ENCODE measurements at places on chromosomes 7 and 10.

- no peak for DNase-seq
Measured at GRCh38 chr7:47654672-47655298, 72.9 kb upstream of the TNS3 start.

DNA sequence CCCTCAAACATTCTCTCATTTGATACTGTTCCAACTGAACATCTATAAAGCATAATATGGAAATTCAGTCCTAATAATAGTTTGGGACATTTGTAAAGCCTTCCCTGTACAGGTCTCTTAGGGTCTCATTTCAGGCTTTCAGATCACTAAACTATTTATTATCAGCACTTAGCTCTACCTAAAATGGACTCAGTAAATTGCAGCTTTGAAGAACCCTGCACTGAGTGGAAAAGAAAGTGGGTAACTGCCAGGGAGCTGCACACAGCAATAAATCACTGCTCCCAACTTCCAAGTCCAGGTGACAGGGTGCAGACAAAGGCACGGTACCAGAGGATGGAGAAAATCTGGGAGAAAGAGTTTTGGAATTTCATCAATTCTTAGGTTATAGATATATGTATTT is 164.9 kb upstream of the AOAH start:
- no peak for DNase-seq

- no peak for DNase-seq
Measured at GRCh38 chr10:9211228-9211627, 1156.7 kb downstream of the GATA3 start.

DNA sequence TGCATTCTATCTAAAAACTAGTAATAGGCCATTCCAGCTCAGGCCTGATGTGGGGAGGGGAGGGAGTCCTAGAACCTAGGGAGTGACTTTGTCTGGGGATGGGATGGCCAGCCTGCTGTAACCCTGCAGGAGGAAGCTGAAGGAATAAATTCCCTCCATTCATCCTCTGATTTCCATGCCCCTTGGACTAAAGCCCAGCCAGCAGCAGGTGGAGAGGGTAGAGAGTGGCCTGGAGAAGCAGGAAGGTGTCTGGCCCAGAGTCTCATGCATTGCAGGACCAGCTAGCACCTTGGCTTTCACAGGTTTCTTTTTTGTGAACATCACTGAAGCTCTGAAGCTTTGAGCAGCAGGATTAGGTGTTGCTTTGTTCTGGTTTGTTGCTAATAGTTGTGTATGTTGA is 32.8 kb upstream of the CDH23 start:
- no peak for DNase-seq

DNA sequence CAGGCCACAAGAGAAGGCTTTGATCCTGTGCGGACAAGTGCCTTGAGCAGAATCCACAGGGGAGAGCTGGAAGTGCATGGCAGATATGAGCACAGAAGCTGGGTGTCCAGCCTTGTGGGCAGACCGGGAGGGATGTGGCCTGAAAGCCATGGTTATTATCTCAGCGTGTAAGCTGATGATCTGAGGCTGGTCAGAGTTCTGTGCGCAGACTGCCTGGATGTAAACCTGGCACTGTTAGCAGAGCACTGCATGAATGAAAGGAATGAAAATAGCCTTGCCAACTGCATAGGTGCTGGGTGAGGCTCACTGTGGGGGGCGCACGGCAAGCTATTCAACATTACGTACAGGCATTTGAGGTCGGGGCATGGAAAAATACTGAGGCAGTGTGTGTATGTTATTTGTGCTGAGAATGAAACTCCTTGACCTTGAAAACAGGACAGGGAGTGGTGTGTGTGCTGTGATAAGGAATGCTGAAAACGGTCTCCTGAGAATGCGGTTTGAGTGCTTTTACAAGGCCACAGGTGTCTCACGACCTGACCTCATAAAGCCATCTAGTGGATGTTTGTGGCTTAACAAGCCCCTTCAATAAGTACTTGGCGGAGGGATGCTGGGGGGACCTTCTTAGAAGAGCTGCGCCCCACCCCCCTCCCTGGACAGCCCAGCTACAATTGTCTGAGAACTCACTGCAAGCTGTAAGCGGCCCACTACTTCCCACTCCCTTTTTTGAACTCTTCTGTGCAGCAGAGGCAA is 18.7 kb downstream of the AKR1C1 start:
- no peak for DNase-seq

DNA sequence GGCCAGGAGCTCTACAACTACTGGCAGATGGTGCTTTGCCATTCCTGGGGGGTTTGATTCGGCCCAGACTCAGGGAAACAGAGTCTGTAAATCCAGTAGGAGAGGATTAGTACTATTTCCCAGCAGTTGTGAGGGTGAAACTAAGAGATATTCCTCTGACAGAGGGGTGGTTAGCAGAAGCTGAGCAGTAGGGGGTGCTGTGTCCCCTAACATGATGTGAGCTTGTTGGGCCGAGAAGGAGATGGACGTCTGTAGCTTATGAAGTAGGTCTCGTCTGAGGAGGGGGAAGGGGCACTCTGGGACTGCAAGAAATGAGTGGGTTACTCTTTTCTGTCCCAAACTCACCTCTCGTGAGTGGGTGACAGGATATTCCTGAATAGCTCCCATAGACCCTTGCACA is 179.2 kb upstream of the MBL2 start:
- no peak for DNase-seq

DNA sequence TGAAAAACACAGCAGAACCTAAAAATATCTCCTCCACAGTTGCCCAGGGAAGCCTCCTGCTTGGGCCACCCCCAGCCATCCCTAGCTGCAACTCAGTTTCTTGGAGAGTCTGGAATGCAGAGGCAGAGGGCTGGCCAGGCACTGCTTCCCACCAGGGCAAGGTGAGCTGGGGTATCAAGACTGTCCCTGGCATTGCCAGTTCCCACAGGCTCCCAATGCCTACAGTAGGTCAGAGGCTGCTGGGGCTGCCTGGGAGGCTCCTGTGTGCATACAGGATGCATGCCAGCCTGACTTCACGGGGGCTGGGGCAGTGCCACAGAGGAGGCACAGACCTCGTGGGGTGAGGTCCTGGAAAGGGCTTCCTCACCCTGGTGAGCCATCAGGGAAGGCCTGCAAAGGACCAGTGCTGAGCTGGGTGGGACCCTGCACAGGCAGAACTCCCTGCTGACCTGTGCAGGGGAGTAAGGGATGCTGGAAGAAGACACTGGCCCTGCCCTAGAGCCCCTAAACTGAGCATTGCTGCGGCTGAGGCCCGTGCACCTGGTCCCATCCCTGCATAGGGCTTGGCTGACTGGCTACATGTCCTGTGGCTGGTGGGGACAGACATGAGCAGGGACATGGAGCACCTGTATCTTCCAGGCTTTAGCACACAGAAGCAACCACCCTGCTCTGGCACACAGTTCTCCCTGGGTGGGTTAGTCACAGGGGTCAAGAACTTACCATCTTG is 121.9 kb upstream of the RET start:
- DNase-seq, result peak; percentile 13

DNA sequence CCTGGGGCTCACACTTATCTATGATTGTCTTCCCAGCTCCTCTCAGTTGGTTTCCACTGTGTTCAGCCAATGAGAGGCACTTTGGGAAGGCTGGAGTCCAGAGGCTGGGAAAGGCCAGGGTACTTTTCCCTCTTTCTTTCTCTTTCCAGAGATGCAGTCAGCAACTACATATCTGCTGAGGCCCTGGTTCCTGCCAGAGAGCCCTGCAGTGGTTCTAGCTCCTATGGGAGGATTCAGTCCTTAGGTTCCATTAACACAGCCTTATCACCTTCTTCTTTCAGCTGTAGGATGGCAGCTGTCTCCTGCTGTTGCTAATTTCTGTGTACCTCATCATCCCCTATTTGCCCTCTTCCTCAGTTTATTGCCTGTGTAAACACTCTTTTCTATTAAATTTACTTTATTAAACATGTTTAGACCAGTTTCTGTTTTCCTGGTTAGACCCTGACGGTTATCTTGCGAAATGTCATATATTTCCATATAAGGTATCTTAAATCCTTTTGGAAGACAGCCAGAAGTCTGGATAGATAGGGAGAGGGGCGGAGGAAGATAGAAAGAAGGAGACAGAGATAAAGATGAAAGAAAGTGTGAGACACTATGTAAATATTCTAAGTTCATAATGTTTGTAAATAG is 100.3 kb downstream of the HGF start:
- DNase-seq, result no peak

- DNase-seq, result no peak
Measured at GRCh38 chr7:130112093-130112492, 41.8 kb downstream of the KLHDC10 start.

DNA sequence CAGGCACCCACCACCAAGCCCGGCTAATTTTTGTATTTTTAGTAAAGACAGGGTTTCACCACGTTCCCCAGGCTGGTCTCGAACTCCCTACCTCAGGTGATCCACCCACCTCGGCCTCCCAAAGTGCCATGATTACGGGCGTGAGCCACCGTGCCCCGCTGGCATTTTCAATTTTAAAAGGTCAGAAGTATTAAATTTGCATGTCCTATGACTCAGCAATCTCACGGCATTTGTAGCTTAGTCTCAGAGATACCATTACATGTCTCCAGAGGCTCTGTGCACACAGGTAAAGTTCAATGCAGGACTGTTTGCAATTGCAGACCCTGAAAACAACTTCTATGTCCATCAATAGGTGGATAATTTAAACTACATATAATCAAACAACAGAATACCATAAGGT is 99.2 kb downstream of the DLG5 start:
- DNase-seq, result no peak

DNA sequence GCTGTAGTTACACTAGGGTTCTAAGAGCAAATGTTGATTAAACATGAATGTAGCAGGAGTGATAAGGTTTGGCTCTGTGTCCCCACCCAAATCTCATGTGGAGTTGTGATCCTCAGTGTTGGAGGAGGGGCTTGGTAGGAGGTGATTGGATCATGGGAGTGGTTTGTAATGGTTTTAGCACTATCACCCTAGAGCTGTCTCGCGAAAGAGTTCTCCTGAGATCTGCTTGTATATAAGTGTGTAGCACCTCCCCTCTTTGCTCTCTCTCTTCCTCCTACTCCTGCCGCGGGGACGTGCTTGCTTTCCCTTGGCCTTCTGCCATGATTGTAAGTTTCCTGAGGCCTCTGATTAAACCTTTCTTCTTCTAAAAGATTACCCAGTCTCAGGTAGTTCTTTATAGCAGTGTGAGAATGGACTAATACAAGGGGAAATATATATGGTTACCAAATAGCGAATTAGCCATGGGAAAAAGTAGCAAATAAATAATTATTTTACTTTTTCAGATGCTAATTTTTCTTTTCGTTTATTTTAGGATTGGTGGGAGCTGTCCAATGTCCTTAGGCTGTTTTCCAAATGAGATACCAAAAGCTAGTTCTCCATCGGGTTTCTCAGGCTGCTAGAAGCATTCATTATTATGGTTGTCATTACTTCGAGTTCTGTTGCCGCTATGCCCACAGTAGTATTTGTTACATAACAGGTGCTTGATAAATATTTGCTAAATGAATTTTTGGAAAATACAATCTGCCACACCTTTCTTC is 58.7 kb downstream of the PTEN start:
- no peak for DNase-seq

DNA sequence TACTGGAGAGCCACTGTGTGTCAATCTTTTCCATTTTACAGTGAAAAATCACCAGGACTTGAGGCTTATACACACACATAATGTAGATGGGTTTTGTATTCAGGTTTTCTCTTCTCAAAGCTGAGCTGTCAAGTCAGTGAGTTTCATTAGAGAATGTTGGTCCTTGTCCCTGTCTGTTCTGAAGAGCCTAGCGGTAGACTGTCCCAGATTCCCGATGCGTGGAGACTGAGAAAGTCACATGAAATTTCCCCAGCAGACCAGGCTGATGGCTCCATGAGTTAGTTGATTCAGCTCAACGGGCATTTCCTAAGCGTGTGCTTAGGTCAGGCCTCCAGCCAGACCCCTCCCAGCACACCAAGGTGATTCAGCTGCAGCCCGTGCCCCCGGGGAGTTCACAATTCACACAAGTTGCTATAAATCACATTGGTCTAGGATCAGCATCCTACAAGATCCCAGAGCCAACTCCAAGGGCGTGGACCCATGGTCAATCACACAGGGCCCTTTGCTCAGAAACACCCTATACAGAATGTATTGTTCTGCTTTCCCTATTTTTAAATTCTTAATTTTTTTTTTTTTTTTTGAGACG is 17.2 kb downstream of the CHST15 start:
- no peak for DNase-seq

GRCh38 chr10:11153245-11153644 is 135.6 kb downstream of the CELF2 start:
- no peak for DNase-seq

GRCh38 chr7:125423458-125424155 is 494.0 kb upstream of the POT1 start:
- DNase-seq, result no peak

All from activated CD8-positive, alpha-beta T cell treated with anti-CD3 and anti-CD28 coated beads, Interleukin-2, amount 10 ng/mL, durations not matched to agents 7 days and 5 days (primary cell).